Stimulated activated CD4-positive, alpha-beta T cell treated with anti-CD3 and anti-CD28 coated beads, TNF-alpha, amount 100 ng/mL, for 4 hours (primary cell): ENCODE measurements at places on chromosomes 2 and 18.
A peak's percentile ranks its signal among the peaks of the same experiment; 100 is the strongest.

GRCh38 chr2:172554352-172555271, 1.3 kb upstream of the PDK1 start:
- DNase-seq: no peak

DNA sequence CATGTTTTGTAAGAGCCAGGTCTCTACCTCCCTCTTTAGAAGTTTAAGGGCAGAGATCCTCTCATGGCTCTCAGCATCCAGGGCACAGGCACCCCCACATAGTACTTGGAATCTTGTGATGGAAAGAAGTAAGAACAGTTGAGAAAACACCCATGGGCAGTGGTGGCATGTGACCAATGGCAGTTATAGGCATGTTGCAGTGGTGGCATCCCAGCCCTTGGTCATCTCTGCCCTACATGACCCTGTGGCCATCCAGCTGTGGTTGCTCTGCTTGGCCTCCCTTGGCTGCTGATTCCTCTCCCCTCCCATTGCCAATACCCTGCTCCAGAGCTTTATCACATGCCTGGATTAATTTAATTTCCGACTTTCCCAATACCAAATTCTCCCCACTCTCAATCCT, 13.3 kb upstream of the MSH2 start:
- no peak for DNase-seq

GRCh38 chr2:151632993-151633565, 101.2 kb downstream of the NEB start:
- DNase-seq: no peak

DNA sequence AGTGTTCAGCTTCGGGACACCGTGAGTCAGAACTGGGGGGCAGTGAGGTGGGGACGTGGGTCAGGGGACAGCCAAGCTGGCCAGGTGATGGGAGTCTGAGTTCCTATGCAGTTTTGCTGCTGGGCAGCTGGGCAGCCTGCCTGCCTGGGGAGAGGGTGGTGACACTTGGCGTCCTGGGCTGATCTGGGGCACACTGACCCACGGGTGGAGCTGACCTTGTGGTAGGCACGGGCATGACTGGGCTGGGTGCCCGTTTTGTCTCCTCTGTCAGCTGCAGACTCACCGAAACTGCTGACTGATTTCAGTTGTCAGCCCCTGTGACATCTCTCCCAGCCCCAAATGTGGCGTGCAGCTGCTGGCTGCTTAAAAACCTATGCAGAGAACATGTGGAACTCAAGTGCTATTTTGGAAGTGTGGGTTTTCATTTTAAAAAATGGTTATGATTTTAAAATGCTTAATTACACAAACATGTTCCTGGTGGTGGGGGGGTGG, 32.6 kb upstream of the E2F6 start:
- no peak for DNase-seq

GRCh38 chr2:158321264-158321663, 135.3 kb downstream of the CCDC148 start:
- no peak for DNase-seq

DNA sequence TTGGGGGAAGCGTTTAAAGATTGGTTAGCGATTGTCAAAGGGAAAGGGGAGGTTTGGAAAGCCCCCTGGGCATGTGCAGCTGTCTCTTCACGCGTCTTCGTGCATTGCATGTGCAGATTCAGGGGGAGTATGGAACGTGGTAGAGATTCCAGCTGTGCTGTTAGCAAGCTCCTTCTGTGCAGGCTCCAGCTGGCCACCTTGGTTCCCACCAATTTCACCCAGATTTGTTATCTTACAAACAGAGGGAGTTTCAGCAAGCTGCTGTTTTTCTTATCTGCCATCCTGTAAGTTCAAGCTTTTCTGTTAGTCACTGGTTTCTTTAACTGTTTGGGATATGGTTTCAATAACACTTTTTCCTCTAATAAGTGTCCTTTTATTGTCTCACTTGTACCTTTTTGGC, 30.4 kb downstream of the FARP2 start:
- DNase-seq: no peak

- DNase-seq: no peak
Observed at GRCh38 chr2:39050109-39050508, 70.7 kb downstream of the SOS1 start.

GRCh38 chr2:240822280-240822847, 2.3 kb upstream of the KIF1A start:
- no peak for DNase-seq

GRCh38 chr2:101787097-101787496, 89.6 kb downstream of the MAP4K4 start:
- DNase-seq: no peak

GRCh38 chr18:79521416-79522205, 125.9 kb downstream of the NFATC1 start:
- DNase-seq: no peak

DNA sequence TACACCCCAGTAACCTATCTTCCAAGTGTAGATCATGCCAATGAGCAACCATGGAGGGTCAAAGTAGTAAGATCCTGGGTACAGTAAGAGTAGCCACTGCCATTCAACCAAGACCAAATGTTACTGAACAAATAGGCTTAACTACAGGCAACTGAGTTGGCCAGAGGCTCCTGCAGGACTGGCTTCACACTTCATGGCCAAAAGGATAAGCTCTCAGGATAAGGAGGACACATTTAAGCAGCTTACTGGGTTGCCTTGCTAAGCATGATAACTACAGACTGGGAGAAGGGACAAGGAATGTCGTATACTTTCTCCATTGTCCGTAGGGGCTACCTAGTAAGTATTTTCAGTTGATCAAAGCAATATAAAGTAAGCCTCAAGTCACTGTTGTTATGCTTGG, 174.7 kb downstream of the INO80D start:
- no peak for DNase-seq

GRCh38 chr2:34815052-34815741, 1216.1 kb upstream of the FAM98A start:
- DNase-seq: no peak

- no peak for DNase-seq
Observed at GRCh38 chr2:144453486-144454158, 66.3 kb downstream of the ZEB2 start.

- DNase-seq: no peak
Observed at GRCh38 chr2:211512806-211513205, 956.4 kb downstream of the CPS1 start.

DNA sequence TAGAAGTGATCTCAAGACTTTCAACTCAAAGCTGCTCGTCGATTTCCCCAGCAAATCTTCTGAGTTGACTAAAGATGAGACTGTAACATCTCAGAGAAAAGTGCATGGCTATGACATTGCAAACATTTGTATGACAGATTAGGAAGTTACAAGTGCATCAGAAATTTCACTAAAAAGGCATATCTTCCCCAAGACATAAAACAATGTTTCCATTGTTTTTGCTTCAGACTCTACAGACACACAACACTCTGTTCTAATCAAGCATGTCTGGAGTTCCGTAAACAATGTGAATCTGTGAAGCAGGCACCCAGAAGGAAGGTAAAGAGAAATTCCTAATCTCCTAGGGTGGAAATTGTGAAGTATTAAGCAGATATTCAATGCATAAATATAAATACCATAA, 144.6 kb upstream of the LYPD1 start:
- DNase-seq: no peak

DNA sequence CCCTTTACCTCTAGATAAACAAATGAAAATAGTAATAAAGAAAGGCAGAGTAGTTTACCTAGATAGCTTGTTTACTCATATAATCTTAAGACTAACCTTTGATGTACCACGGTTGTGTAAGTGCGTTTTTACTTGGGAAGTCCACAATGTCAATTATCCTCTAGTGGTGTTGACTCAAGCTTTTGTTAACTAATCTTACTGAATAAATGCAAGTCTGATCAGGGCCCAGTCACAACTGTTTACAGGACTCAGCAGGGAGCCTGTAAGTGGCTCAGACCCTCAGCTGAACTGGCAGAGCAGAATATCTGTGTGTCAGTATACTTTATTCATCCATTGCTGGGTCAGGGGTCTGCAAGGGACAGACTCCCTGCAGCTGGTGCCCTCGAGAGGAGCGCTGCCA, 98.1 kb upstream of the ACAA2 start:
- DNase-seq: no peak

DNA sequence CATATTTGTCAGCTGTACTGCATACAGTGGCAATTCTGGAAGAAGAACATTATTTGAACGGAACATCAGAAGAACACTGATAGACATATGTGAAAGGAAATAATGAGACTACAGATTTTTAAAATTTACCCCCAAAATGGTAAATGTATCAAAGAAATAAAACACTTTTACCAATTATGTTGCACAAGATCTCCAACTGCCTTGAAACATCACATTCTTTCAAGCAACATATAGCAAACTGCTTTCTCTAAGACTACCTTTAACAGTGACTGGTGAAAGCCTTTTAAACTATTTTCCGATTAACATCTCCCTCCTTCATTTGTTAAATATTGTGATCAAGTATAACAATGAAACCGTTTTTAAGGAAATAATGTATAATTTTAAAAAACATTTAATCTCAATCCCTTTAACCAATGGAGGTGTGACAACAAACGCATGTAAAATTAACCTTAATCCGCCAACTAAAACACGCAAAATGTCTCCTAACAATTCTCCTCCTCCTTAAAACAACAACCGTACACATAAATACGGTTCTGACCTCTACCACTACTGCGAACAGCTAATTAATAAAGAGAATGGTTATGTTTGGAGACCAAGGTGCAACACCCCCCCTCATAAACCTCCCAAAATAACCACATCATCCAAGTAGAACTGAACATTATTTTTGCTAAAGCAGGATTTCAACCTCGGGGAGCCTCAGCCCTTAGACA, 2.4 kb downstream of the FBXO11 start:
- DNase-seq: no peak

DNA sequence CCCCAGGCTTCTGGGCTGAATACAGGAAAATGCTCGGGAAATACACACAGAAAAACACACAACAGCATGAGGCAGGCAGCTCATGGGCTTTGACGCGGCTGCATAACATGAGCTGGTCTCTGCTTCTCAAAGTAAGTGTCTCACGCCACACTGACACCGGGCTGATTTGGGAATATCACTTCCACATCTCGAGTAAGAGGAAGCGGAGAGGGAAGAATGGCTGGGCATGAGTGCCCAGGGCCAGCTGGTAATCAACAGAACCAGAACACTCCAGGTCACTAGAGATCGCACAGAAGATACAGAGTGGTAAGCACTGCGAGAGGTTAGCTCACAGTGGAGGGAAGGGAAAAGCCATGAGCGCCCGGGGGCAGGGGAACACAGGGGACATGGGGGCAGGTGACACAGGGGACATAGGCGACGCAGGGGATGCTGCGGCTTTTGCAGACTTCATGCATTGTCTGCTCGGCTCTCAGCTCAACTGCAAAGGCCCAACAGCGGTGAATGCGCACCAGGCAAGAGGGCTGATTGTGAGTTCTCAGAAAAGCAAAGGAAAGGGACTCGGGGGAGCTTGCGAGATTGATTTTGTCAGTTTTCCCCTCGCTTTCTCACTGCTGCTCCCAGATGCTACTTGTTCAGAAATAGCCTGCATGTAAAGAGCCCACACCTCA, 141.4 kb downstream of the MBP start:
- no peak for DNase-seq

DNA sequence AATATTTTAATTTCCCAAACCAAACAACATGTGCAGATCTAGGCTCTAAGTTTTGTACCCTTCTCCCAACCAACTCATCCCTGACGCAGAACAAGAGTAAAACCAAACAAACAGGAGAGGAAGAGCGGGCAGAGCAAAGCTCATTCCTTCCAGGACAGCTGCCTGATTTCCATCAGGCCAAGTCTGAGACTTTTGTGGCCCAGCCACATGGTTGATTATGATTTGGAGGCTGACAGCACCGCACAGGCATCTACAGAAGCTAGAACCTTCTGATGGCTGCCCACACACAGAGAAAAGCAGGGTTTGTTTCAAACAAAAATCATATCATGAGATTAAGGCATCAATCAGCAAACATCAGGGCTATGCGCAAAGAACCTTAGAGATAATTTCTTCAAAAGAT, 262.6 kb downstream of the TNS1 start:
- no peak for DNase-seq

- DNase-seq: no peak
Observed at GRCh38 chr18:36419900-36420531, 122.5 kb downstream of the FHOD3 start.

GRCh38 chr2:223970343-223971128, 13.3 kb downstream of the MRPL44 start:
- peak; percentile 33 for DNase-seq

DNA sequence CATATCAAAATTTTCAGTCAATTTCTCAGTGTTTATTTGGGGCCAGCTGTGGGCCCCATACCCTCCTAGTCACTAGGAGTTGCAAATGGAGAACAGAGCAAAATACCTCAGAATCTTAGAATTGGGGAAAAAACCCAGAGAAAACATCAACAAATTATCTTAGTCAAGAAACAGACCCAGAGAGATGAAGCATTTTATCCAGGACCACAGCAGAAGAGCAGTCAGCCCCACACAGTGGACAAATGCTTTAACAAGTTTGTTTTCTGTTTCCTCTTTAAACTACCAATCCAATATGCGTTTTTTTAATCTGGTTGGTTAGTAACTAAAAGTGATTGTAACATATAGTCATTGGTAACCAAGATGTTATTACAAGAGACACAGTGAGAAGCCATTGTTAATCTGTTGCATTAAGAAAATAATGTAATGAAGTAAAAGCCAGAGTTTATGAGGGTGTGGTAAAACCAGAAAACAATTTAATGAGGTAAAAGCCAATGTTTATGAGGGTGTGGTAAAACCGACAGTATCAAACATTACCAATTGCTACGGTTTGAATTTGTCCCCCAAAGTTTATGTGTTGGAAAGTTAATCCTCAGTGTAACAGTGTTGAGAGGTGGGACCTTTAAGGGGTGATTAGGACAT, 60.7 kb upstream of the COX7A2L start:
- DNase-seq: no peak

GRCh38 chr2:156170929-156171328, 161.6 kb downstream of the NR4A2 start:
- no peak for DNase-seq

GRCh38 chr2:58950795-58951462, 709.8 kb upstream of the FANCL start:
- no peak for DNase-seq

DNA sequence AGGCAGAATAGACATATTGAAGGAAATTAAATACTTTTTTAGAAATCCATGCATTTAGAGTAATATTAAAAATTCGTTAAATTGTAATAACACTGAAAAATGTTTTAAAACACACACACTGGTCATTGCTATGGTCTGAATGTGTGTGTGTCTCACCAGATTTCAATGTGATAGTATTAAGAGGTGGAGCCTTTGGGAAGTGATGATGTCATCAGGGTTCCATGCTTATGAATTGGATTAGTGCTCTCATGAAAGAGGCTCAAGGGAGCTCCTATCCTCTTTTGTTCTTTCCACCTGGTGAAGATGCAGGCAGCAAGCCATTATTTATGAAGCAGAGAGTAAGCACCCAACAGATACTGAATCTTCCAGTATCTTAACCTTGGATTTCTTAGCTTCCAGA, 441.8 kb downstream of the CDH2 start:
- no peak for DNase-seq
